NCI-H748 treated with DMSO at 0.1 percent for 48 hours (cell line): ENCODE measurements at places on chromosomes 3 and 15.

GRCh38 chr15:71089801-71090200 lies 25.5 kb upstream of the THSD4 start:
- DNase-seq, result no peak

DNA sequence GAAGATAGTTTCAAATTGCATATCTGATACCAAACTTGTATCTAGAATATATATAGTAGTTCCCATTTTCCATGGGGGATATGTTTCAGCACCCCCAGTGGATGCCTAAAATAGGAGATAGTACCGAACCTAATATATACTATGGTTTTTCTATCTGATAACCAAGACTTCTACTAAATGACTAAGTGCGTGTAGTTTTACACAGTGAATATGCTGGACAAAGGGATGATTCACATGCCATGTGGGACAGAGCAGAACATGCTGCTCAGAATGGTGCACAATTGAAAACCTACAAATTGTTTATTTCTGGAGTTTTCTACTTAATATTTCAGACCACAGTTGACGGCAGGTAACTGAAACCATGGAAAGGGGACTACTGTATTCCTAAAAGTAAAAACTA lies 73.4 kb upstream of the TP63 start:
- no peak for DNase-seq

GRCh38 chr3:53122933-53123305 lies 7.3 kb downstream of the RFT1 start:
- no peak for DNase-seq

GRCh38 chr15:30675126-30675525 lies 49.2 kb downstream of the ARHGAP11B start:
- DNase-seq, result no peak

DNA sequence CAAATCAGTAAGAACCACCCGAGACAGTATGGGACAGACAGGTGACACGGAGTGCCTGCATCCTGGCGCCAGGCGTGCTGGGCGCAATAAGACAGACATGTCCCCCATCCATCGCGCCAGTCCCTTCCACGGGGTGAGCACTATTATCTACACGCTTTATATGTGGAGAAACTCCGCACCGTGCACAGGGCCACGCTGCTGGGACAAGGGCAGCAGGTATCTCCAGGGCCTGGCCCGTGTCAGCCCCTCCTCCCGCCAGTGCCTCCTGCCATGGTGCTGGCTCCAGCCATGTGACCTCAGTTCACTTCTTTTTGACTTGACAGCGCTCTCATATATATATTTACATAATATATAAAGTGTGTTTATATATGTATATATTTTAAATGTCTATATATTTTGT lies 42.6 kb downstream of the TNK2 start:
- no peak for DNase-seq
